Retinal pigment epithelial cell (primary cell): ENCODE measurements at places on chromosomes 7 and 10.

DNA sequence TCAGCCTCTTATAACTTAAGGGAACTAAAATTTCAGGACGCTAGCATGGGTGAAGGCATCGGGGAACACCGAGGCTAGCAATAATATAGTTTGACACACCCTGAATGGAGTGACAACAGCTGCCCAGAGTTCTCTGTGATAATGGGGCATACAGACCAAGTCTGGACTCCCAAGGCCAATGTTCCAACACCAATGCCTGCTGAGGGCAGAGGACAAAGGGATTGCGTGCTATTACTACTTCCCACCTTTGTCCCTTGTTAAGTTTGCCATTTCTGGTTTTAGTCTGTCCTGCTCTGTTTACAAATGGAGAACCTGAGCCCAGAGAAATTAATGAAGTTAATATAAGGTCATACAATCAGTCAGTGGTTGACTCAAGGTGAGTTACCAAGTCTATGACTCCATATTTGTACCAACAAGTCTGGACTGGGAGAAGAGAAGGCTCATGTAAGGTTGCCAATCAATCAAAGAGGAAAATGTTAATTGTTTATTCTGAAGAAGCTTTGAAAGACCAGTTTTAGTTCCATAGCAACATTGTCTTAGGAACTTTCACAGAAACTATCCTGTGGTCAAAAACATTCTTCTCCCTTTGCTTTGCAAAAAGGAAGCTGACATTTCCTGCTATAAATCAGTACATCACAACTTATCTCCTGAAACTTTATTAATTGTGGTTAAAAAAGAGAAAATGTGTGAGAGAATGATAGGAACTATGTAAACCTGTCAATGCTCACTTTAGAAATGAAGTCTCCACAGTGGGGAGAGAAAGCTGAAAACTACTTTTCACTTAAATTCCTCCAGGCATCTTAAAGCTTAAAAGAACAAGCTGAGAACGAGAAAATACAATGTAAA is 74.5 kb downstream of the CCDC6 start:
- no peak for DNase-seq

DNA sequence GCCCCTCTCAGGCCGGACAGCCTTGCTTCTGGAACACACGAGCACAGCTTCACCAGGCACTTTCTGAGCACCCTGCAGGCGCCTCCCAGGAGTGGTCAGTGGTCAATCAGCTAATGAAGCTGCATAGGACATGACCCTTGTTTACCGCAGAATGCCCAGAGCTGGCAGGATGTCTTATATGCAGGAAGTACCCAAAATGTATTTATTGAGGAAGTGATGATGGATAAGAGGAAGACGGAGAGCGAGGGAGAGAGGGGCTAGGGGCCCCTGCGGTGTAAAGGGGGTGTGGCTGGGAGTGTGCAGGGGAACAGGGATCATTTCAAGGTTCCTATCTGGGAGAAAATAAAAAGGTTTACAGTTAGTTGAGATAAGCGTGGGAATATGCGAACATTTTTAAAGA is 3.3 kb downstream of the CYP2E1 start:
- no peak for DNase-seq

GRCh38 chr10:129472696-129473555 is 5.9 kb downstream of the MGMT start:
- no peak for DNase-seq

DNA sequence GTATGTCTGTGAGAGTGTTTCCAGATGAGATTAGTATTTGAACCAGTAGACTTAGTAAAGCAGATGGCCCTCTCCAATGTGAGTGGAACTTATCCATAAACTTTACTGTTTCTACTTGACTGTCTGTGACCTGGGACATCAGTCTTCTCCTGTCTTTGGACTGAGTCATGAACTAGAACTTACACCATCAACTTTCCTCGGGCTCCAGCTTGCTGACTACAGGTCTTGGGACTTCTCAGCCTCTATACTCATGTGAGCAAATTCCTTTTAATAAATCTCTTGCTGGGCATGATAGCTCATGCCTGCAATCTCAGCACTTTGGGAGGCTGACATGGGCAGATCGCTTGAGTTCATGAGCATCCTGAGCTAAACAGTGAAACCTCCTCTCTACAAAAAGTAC is 25.7 kb upstream of the WAPL start:
- no peak for DNase-seq

- DNase-seq = no peak
Measured at GRCh38 chr10:17240096-17240495, 12.1 kb downstream of the VIM start.

DNA sequence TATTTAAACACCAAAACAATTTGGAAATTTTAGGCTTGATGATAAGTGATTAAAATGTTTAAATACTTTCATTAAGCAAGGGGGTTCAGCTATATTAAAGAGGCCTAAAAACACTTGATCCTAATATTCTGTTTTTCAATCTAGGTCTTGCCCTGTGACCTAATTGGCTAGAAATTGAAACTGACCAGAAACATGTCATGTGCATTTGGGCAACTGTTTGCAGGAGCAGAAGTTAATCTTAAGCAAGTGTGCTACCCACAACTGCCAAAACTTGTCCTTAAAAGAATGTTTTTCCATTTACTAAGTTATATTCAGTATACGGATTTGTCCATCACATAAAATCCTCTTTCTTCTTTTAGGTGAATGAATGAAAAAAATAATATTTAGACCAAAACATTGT is 167.3 kb downstream of the PPP1R3A start:
- no peak for DNase-seq

GRCh38 chr10:119139464-119140067 is 25.9 kb downstream of the SFXN4 start:
- DNase-seq = no peak

GRCh38 chr10:24826009-24826408 is 102.3 kb upstream of the ARHGAP21 start:
- DNase-seq = no peak

- DNase-seq = no peak
Measured at GRCh38 chr10:48306870-48307710, 613 bp downstream of the MAPK8 start.

DNA sequence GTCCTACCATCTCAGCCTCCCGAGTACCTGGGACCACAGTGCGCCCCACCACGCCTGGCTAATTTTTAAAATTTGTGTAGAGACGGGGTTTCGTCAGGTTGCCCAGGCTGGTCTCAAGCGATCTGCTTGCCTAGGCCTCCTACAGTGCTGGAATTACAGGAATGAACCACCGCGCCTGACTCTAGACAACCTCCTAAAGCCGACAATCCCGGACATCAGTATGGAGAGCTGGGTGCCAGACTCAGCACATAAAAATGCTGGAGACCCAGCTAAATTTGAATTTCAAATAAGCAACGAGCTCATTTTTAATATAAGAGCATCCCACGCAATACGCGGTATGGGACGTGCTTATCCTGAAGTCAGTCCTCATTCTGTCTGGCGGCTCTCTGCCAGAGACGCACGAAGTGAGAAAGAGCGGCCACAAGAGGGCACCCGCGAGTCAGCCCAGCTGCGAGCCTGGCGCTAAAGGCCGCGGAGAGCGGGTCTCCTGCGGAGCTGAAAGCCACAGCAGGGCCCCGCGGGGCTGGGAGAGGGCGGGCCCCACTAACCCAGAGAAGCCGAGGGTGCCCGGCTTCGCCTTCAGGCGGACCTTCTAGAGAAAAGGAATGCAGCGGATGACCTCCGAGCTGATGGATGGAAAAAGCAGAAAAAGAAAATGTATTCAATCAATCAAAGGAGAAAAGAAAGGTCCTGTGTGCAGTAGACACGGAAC is 7.0 kb downstream of the CALY start:
- no peak for DNase-seq

- no peak for DNase-seq
Measured at GRCh38 chr7:101111261-101111660, 15.6 kb upstream of the SERPINE1 start.

DNA sequence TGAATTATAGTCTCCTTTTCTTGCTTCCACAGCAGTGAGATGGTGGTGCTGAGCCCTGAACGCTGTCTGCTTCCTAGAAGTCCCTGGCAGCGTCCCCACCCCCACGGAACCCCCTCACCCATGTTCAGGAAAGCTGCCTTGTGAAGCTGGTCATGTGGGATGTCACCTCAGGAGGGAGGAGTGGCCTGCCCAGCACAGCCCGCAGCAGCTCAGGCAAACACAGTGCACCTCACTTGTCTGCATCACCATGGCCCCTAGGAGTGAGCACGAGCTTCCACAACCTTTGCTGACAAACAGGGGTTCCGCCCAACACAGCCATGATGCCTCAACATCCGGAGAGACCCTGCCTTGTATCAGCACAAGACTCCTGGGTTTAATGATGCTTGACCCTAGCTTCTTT is 508.9 kb downstream of the RPS24 start:
- DNase-seq = no peak

GRCh38 chr7:77306231-77307067 is 106.8 kb upstream of the FGL2 start:
- no peak for DNase-seq

DNA sequence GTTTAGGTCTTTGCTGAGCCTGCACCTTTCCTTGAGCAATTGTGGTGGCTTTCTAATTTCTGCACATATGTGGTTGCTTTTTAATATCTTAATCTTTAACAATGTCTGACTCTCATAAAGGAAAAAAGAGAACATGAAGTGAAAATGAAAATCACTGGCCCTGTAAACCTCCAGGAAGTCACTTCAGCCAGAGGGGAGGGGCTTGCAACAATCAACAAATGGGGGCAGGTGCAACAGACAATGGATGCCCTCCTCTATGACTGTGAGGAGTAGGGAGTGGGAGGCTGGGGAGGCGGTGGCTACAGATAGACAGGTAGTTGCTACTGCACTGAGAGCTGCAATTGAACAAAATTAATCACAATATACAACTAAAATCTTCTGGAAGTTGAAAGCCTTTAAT is 1377.4 kb downstream of the XPNPEP1 start:
- DNase-seq = no peak

- no peak for DNase-seq
Measured at GRCh38 chr7:28311670-28312069, 100.6 kb upstream of the CREB5 start.

DNA sequence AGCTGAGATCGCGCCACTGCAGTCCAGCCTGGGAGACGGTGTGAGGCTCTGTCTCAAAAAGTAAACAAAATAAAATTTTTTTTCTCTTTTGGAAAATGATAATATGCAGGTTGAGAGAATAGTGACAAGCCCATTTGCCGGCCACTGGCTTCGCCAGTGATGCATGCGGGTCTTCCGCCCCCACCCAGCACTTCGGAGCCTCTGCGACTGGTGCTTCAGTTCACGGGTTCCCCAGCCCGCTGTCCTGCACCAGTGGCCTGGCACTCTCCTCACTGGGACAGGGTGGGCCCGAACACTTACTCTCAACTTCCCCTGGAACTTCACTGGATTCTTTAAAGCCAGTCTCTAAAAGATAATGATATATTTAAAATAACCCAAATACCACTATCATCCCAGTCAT is 2.7 kb downstream of the SUN1 start:
- no peak for DNase-seq

GRCh38 chr10:61819208-61819607 is 82.3 kb upstream of the ARID5B start:
- no peak for DNase-seq

GRCh38 chr10:26445411-26446031 is 7.4 kb downstream of the APBB1IP start:
- no peak for DNase-seq

GRCh38 chr10:36533316-36533715 is 592.1 kb upstream of the ANKRD30A start:
- DNase-seq = no peak

DNA sequence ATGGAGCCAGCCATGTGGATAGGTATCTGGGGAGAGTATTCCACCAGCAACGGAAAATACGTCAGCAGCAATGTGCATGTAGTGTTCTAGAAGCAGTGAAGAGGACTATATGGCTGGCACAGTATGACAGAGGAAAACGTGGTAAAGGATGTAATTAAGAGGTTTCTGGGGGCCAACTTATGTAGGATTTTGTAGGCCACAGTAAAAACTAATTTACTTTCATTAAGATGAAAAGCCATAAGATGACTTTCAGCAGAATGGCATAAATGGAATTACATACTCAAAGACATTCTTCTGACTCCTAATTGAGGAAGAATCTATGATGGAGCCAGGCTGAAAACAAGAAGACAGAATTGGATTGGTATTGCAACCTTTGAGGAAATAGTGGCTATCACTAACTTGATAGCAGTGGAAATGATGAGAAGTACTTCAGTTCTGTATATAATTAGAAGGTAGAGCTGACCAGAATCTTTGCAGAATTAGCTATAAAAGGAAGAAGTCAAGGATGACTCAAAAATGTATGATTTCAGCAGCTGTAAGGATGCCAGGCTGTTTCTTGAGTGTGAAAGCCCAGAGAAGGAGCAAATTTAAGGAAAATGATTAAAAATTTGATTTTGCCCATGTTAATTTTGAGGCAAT is 156.7 kb downstream of the MBL2 start:
- no peak for DNase-seq

DNA sequence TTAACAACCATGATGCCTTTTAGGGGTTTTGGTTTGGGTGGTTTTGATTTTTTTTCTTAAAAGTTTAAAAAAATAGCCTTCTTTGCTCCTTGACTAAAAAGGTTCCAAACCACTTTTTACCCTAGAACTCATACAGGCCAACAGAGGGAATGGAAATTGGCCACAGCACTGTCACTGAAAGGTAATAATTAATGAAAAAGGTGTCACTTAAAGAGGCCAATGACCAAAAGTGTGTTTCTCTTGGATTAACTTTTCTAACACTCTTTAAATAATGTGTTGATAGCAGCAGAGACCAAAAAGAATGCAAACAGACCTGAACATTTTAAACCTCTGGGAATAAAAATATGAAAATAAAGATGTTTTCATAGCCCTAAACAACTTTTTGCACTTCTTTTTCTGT is 221.1 kb upstream of the TCF7L2 start:
- no peak for DNase-seq

DNA sequence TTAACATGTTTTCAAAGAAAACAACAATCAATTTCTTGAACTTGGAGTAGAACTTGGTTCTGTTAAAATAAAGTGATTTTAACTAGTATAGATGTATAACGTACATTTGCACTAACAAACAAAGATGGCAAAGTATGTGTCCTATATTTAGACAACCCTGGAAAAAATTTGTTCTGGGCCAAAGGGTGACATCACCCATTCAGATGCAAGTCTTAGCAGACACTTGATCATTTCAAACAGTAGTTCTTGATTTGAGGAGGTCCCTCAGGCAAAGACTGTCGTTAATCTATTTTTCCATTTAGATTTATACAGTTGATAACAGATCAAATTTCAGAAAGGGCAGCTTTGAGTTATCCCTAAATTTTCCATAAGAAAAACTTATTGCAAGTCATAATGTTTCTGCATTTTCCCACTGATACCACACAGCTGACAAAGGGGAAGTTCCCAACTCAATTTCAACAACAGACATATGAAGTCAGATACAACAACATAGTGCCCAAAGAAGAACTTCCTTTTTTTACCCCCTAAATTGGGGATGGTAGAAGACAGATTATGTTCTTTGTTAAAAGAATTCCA is 5.2 kb downstream of the NMT2 start:
- DNase-seq = no peak
